ENCODE measurements at places on chromosomes 2 and 18.

- DNase-seq: peak; percentile 50
Measured at GRCh38 chr2:121075006-121075551, 209.9 kb downstream of the TFCP2L1 start.

DNA sequence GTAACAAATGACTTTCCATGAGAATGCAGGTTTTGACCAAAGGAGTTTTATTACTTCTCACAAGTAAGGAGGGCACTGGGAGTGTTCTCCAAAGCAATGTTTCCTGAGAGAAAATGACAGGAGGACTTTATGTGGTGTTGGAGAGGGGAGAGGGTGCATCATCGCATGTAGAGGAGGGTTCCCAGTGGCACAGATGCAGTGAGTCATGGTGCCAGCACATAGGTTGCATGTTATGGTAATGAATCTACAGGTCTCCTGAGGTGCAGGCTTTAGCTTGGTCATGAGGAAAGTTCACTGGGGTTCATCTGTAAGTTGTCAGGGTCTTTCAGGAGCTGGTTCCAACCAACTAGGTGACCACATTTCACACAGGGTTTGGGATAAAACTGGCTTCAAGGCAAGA is 30.4 kb downstream of the NAT8 start:
- no peak for DNase-seq

GRCh38 chr18:27983780-27984179 is 193.2 kb downstream of the CDH2 start:
- no peak for DNase-seq

GRCh38 chr2:7014174-7014640 is 97.0 kb downstream of the RNF144A start:
- DNase-seq: no peak

DNA sequence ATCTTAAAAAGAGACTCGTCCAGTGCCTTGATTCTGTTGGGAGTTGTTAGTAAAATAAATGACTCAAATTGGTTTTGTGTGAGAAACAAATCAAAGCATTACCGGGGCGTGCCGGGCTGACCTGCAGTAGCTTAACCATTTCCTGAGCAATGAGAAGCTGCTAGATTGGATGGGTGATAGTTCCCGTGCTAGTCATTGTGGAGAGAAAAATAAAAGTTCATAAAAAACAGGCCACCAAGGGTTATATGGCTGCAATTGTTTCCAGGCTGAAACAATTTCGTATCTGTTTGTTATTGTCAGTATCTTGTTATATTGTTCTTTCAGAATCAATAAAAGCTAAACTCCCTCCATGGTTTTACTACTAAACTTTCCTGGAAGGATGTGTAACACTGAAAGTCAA is 314.4 kb downstream of the MTX2 start:
- DNase-seq: no peak

DNA sequence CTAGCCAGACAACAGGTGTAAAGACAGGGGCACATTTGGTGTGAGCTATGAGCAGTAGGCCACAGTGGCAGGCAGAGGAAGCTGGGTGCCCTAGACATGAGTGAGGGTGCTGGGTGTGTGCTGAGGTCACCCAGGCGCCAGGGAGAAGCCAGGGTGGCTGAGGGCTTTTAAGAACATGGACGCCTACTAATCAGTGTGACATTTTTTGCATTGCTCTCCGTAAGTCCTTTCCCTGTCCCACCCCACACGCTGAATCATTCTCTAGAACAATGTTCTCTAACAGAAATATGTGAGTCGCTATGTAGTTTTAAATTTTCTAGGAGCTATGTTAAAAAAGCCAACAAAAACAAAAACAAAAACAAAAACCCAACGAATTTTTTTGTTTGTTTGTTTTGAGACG is 204.5 kb upstream of the REV1 start:
- no peak for DNase-seq

All from omental fat pad (tissue), 4 donors.